Activated gamma-delta T cell (primary cell): ENCODE measurements at places on chromosomes 7 and 10.

- DNase-seq = no peak
These were observed 17.1 kb downstream of the HOXA1 start for GRCh38 chr7:27078616-27079233.

GRCh38 chr7:27103489-27104226 is 1.2 kb upstream of the HOXA2 start:
- DNase-seq = no peak

DNA sequence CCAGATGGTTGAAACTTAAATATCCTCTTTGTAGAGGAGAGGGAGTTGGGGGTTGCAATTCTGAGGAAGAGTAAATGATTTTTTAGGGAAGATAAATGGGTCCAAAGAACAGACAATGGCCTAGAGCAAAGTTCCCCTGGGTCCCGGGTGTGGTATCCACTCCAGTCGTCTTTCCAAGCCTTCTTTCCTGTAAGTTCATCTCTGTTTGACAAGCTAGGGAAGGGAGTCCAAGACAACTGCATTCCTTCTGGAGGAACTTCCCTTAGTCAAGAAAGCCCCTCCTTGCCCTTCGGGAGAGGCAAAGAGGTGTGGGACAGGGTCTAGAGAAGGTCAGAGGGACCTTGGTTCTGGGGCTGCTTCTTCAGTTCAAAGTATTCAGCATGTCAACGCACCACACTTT is 33.4 kb downstream of the C10orf71 start:
- no peak for DNase-seq

- DNase-seq = no peak
These were observed 84.5 kb upstream of the DYNC1I1 start for GRCh38 chr7:95687759-95688343.

DNA sequence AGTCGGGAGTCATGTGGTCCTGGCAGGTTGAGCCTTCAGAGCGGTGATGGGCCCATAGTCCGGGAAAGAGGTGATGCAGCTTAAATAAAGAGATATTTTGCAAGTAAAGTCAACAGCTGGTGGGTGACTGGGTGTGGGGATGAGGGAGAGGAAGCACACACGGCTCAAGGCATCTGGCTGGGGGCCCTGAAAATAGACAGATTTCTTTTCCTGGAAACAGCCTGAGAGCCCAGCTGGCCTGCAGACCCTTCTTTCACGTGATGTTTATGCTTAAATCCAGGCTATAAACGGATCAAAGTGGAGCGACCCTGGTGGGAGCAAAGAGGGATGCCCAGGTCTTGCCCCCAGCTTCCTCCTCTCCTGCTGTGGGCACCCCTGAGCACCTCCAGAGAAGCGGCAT is 149.1 kb downstream of the TEX36 start:
- no peak for DNase-seq

DNA sequence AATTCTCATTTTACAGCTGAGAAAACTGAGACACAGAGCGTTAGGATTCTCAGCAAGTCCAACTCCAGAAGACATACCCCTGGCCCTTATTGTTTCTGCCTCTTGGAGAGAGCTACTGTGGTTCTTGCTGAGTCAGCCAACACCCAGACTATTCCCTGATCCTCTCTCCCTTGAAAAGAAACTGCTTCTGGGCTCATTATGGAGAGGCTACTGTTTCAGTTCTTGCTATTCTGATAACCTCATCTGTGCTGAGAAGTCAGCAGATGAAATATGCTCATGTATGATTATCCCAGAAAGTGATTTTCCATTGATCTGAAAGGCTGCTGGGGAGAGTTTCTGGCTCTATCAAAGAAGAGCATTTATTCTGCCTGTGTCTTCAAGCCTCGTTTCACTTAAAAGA is 455.6 kb upstream of the COBL start:
- DNase-seq = no peak

GRCh38 chr10:10417671-10418070 is 600.0 kb upstream of the CELF2 start:
- DNase-seq = no peak

DNA sequence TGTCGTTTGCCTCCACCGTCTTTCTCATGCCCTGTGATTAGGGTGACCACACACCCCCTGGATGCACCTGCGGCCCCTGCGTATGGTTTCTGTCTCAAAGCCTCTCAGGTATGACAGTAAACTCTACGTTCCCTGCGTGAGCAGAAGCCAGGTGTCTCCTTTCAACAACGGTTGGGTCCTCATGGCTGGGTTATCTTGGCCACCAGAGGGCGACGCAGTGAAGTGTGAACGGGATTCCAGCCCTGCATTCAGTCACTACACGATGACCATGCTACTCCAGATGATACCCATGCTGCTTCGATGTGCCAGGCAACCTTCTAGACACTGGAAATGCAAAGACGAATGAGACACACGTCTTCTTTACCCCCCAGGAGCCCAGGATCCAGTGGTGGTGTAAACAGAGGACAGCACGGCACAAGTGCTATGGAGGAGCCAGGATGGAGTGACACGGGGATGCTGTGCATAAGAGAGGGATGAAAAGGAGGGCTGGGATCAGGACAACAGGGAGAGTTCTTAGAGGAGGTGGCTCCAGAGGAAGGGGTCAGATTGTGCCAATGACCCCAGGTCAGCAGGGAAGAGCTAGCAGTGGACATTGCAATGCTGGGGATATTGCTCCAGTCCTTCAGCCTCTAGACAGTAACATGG is 228.1 kb upstream of the PFKP start:
- DNase-seq = no peak

DNA sequence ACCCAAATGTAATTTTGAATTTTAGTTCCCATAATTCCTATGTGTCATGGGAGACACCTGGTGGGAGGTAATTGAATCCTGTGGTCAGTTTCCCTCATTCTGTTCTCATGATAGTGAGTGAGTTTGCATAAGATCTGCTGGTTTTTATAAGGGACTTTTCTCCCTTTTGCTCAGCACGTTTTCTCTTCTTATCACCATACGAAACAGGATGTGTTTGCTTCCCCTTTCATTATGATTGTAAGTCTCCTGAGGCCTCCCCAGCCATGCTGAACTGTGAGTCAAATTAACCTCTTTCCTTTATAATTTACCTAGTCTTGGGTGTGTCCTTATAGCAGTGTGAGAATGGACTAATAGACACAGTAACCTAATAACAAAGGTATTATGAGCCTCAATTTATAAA is 36.1 kb upstream of the ZNF736 start:
- DNase-seq = no peak

- no peak for DNase-seq
These were observed 66.0 kb downstream of the PTPRE start for GRCh38 chr10:127972751-127973357.

DNA sequence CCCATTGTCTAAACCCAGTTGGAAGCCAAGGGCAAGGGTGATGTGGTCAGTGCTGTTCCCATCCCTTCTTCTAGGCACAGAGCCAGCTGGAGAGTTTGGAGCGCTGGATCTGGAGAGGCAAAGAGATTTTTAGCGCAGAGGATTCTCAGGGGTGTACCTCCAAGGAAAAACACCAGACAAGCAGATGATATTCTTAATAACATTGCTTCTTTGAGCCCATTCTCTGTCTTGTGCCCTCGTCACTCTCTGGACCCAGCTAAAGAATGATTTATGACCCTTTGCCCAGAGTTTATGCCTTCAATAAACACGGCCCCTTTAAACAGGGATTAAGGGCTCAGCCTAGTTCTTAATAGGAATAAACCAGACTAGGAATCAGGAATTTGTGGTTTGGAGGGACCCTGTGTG is 4.7 kb upstream of the HIP1 start:
- DNase-seq = no peak

- no peak for DNase-seq
These were observed 58.3 kb downstream of the ZNF518A start for GRCh38 chr10:96188421-96188820.

- DNase-seq = no peak
These were observed 52.2 kb downstream of the DIP2C start for GRCh38 chr10:637221-637620.

- no peak for DNase-seq
These were observed 136.9 kb upstream of the PTN start for GRCh38 chr7:137480401-137480800.

DNA sequence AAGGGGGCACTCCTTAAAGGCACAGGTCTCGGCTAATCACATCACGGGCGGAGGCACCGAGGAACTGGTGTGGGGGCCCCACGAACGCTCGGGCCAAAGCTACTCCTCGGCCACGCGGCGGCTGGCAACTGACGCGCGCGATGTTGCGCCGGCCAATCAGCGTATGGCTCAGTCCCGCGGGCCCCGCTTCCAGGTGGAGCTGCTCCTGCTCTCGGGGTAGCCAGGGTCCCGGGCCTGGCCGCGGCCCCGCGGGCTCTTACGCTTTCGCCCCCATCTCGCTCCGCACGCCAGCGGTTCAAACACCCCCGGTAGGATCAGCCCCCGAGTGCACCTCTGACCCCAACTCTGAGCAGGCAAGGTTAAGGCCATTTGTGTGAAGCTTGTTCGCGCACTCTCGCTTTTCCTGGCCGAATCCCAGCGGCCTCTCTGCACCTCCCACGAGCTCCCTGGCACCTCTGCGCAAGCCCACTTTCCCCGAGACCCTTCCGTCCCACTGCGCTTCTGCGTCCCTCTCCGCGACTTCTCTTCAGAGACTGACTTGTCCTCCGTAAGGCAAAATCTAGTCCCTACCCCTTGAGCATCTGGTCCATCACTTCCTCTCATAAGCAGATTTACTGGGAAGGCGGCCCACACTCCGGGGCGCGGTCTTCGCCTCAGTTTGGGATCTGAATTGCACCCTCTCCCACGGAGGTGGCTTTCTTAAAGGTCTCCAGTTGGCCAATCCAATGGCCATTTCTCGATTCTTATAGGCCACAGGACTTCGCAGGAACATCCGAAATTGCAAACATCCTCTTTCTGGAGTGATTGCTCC is 200.9 kb upstream of the TBX20 start:
- no peak for DNase-seq

DNA sequence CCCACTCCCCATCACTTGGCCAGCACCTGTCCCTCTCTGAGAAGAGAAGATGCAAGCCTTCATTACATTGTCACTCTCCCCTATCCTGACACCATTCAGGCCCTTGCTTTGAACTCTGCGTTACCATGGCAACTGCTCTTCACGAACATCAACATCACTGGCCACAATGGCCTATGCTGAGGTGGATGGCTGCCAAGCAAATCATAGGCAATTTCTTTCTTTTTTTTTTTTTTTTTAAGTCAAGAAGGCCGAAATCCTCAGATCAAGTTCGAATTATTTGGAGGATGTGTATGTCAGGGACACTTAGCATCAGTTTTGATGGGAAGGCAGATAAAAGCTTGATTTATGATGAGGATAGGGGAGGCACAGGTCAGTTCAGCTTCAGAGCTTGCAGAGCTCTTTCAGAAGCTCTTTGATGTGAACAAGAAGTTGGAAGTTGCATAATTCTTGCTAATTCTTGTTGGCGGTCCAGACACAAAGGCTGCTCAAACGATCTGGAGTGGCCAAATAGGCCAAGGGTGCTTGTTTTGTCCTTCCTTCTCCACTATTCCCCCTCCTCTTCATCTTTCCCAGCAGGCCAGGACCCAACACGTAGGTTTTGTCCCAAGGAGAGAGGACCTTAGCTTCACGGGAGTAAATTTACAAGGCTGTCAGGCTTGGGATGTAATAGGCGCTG is 179.9 kb upstream of the NPVF start:
- no peak for DNase-seq

DNA sequence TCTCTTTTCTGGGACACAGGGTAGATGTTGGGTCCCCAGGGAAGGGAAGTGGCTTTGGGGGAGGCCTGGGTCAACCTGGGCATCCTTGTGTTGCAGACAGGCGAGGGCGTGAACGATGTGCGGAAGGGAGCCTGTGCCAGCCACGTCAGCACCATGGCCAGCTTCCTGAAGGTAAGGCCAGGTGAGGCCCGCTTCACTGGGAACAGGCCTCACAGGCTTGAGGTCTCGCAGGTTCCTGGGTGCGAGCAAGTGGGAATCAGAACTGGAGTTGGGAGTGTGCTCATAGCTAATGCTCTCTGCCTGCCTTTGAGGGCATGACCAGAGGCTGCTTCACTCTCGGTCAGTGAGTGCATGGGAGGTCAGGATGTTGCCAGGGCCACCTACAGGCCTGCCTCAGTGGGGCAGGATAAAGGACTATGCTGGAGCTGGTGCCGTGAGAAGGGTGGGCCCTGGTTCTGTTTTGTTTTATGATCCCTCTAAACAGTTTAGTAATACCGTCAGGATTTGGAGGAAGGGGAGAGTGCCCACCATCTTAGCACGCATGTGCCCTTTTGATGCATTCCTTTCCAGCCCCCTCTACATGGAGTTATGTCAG is 8.4 kb downstream of the DBNL start:
- no peak for DNase-seq
